ENCODE measurements at places on chromosomes 1 and 21. TPM values are rescaled to one million over a fixed set of nuclear protein-coding genes. Genes with fewer than 3 reads are reported as not detected.
A peak's percentile ranks its signal among the peaks of the same experiment; 100 is the strongest.

HPDL gene
- polyA plus RNA-seq = 2.3 TPM

CBS gene
- 40.1 TPM for polyA plus RNA-seq

FALEC gene
- 0.09 TPM for polyA plus RNA-seq

MRPL37 gene
- 49.9 TPM for polyA plus RNA-seq

CNIH3 gene
- polyA plus RNA-seq = 2.8 TPM

IL23R gene
- 0.03 TPM for polyA plus RNA-seq

SELL gene
- polyA plus RNA-seq = 3.6 TPM

TMEM82 gene
- polyA plus RNA-seq = not detected

OR14A16 gene
- not detected for polyA plus RNA-seq

TTC24 gene
- 0.12 TPM for polyA plus RNA-seq

GCSAML gene
- polyA plus RNA-seq = 0.06 TPM

SPATA21 gene
- polyA plus RNA-seq = 0.15 TPM

REG4 gene
- polyA plus RNA-seq = not detected

DNA sequence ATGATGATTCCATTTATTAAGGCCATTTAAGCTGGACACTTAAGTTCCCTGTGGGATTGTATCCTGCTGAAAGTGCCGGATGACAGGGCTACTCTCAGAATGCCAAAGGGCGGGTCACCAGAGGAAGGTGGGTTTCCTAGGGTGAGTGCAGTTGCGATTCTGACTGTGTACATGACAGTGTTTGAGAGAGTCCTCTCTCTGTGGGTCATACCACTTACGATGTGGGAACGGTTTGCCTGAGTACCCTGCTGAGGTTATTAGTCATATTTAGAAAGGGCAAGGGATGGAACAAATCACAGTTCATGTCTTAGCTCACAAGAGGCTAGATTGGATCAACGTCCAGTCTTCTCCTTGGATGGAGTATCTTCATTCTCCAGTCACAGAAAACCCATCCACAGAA is 461.9 kb downstream of the CAMTA1 start:
- no peak overlapping the region for H3K27ac ChIP-seq
- DNase-seq = no peak

GRCh38 chr1:93667642-93668041 is 14.0 kb downstream of the BCAR3 start:
- H3K4me1 ChIP-seq = peaks cover 29% of the 10 kb centered on the region
- DNase-seq = no peak
- no peaks in the 10 kb centered on the region for H3K27me3 ChIP-seq

GRCh38 chr1:21494196-21494595 is 15.0 kb upstream of the ALPL start:
- H3K4me3 ChIP-seq = no peak overlapping the region
- no peaks in the 10 kb centered on the region for H3K27me3 ChIP-seq
- H3K36me3 ChIP-seq = no peaks in the 10 kb centered on the region

GRCh38 chr21:42861848-42862400 is 17.4 kb downstream of the WDR4 start:
- H3K27me3 ChIP-seq = no peaks in the 10 kb centered on the region
- no peak overlapping the region for H3K4me3 ChIP-seq
- DNase-seq = no peak
- no peaks in the 10 kb centered on the region for H3K4me1 ChIP-seq
- H3K36me3 ChIP-seq = peaks cover 9% of the 10 kb centered on the region

GRCh38 chr1:4655674-4656532 is 1.5 kb downstream of the AJAP1 start:
- no peaks in the 10 kb centered on the region for H3K36me3 ChIP-seq
- H3K4me3 ChIP-seq = no peak overlapping the region
- H3K4me1 ChIP-seq = peaks cover 10% of the 10 kb centered on the region
- H3K27me3 ChIP-seq = peaks cover 64% of the 10 kb centered on the region
- DNase-seq = peak; percentile 61

GRCh38 chr21:36976882-36977651 is 10.6 kb upstream of the HLCS start:
- no peaks in the 10 kb centered on the region for H3K27me3 ChIP-seq
- peaks cover 15% of the 10 kb centered on the region for H3K4me1 ChIP-seq
- no peak overlapping the region for H3K4me3 ChIP-seq

DNA sequence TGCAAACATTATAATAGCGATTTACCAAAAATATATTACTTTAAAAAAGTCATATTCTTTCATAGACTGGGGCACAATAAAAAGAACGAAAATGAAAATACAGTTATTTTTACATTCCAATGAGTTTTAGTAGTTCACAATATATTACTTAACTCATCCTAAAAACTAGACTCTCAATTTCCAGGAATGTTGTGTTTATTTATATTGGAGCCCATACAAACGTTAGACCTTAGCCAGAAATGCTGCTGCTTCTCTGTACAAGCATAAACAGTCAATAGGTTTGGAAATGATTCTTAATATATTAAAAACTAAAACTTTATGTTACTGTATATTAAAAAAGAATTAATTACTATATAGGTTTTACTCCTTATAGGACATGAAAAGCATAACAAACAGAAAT is 302.3 kb downstream of the BRINP3 start:
- H3K27me3 ChIP-seq = no peaks in the 10 kb centered on the region
- no peak overlapping the region for H3K4me3 ChIP-seq
- no peaks in the 10 kb centered on the region for H3K4me1 ChIP-seq
- H3K36me3 ChIP-seq = no peaks in the 10 kb centered on the region
- no peak overlapping the region for H3K27ac ChIP-seq
- no peak for DNase-seq

DNA sequence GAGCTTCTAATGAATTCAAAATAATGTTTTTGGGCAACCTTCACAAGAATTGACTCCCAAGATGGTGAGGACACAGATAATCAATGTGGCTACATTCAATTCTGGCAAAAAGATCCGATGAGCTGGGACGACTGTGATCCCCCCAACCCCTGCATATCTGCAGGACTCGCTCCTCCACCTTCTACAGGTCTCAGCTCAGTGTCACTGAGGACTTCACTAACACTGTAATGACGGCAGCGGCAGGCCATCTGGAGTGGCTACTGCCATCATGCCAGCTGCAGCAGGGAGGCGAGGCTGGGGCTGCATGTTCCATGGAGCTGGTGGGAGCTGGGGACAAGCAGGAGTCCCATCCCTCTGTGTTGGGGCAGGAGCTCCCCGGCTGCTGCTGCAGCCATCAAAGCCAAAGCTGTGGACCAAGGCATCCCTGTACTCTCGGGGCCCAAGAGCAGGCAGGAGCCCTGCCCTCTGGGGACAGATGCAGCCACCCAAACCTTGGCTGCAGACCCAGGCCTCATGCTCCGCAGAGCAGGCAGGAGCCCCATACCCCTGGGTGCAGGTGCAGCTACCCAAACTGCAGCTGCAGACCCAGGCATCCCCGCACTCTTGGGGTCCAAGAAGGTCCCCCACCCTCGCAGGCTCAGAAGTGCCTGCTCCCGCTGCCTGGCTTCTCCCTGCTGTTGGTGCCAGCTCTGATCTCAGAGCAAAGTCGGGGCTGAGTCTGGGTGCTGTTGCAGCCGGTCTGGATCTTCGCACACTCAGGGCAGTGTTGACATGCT is 12.2 kb upstream of the DHRS3 start:
- no peak overlapping the region for H3K4me3 ChIP-seq
- H3K36me3 ChIP-seq = no peaks in the 10 kb centered on the region
- H3K27ac ChIP-seq = no peak overlapping the region
- no peak for DNase-seq

GRCh38 chr1:219566951-219567947 is 45.7 kb downstream of the ZC3H11B start:
- H3K4me1 ChIP-seq = peaks cover 44% of the 10 kb centered on the region
- H3K27me3 ChIP-seq = no peaks in the 10 kb centered on the region
- no peak overlapping the region for H3K4me3 ChIP-seq
- no peak overlapping the region for H3K27ac ChIP-seq
- peak; percentile 90 for DNase-seq

DNA sequence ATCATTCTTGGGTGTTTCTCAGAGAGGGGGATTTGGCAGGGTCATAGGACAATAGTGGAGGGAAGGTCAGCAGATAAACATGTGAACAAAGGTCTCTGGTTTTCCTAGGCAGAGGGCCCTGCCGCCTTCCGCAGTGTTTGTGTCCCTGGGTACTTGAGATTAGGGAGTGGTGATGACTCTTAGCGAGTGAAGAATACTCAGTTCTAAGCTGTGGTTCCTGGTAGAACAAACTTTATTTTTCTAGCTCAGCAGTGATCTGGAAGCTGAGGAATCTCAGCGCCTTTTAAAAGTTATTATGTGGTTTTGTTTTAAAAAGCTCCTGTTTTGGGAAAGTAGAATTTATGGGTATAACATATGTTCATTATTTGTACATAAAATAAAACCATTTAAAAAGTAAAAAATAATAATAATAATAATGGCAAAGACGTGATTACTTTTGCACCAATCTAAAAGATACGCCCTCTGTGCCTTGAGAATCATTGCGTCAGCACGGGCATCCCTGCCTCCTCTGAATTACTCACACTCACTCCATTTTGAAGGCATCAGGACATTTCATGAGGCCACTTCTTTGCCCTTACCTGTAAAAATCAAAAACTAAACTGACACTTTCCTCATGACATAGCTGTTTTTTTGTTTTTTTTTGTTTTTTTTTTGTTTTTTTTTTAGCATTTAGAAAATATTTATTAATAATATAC is 29.7 kb upstream of the TNFRSF1B start:
- H3K27me3 ChIP-seq = no peaks in the 10 kb centered on the region
- H3K4me1 ChIP-seq = no peaks in the 10 kb centered on the region
- H3K4me3 ChIP-seq = no peak overlapping the region
- no peak overlapping the region for H3K27ac ChIP-seq
- H3K36me3 ChIP-seq = no peaks in the 10 kb centered on the region

GRCh38 chr1:53619367-53620060 is 119.5 kb downstream of the GLIS1 start:
- peaks cover 2% of the 10 kb centered on the region for H3K27me3 ChIP-seq
- no peak overlapping the region for H3K27ac ChIP-seq
- H3K4me3 ChIP-seq = no peak overlapping the region
- H3K4me1 ChIP-seq = no peaks in the 10 kb centered on the region
- no peak for DNase-seq

GRCh38 chr1:27298632-27299384 is 23.2 kb upstream of the TMEM222 start:
- H3K4me1 ChIP-seq = peaks cover 4% of the 10 kb centered on the region
- peaks cover 19% of the 10 kb centered on the region for H3K36me3 ChIP-seq
- no peak overlapping the region for H3K4me3 ChIP-seq
- H3K27ac ChIP-seq = peak overlapping the region; percentile 35
- peak; percentile 38 for DNase-seq

- H3K27ac ChIP-seq = no peak overlapping the region
- H3K4me1 ChIP-seq = no peaks in the 10 kb centered on the region
- H3K4me3 ChIP-seq = no peak overlapping the region
- H3K27me3 ChIP-seq = no peaks in the 10 kb centered on the region
- no peaks in the 10 kb centered on the region for H3K36me3 ChIP-seq
- no peak for DNase-seq
These were observed 208.7 kb upstream of the FMN2 start for GRCh38 chr1:239882967-239883366.

DNA sequence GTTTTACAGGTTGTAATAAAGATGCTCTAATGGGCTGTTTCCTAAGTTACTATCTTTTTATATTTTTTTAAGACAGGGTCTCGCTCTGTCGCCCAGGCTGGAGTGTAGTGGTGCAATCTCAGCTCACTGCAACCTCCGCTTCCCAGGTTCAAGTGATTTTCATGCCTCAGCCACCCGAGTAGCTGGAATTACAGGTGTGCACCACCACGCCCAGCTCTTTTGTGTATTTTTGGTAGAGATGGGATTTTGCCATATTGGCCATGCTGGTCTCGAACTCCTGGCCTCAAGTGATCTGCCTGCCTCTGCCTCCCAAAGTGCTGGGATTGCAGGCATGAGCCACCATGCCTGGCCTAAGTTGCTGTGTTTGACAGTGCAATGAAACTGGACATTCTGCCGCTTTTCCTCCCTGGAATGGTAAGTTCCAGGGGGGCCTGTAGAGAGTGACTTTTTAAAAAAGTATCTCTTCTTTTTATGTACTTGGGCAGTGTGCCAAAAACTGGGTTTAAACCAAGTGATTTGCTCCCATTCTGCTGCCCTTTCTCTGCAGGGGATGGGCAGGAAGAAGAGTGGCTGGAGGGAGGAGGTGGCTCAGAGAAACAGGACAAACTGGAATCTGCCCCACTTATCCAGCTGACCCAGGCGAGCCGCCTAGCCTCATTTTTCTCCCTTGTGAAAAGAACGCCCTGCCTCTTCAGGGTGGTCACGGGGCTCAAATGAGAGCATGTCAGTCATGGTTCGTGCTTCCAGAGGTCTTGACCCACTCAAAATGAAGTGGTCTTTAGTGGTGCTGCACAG is 2.3 kb downstream of the SLC37A1 start:
- H3K36me3 ChIP-seq = peaks cover 6% of the 10 kb centered on the region
- peak; percentile 74 for DNase-seq
- no peak overlapping the region for H3K27ac ChIP-seq
- H3K4me3 ChIP-seq = no peak overlapping the region

DNA sequence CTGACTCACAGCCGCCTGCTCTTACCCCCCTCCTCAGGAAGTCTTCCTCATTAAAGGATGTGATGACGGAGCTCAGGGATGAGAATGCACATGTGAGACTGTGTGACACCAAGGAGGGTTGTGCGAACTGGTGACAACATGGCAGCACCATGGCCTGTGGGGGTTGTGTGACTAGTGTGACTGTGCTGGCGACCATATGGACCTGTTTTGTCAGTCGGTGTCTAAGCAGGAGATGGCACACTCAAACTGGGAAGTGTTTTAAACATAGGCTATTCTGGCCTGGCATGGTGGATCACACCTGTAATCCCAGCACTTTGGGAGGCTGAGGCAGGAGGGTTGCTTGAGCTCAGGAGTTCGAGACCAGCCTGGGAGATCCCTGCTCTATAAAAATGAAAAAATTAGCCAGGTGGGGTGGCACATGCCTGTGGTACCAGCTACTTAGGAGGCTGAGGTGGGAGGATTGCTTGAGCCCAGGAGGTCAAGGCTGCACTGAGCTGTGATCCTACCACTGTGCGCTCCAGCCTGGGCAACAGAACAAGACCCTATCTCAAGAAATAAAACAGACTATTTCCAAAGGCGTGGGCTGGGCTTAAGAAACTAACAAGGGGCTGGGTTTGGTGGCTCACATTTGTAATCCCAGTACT is 7.4 kb downstream of the TRNP1 start:
- H3K4me3 ChIP-seq = no peak overlapping the region
- H3K27me3 ChIP-seq = peaks cover 9% of the 10 kb centered on the region
- H3K27ac ChIP-seq = no peak overlapping the region

DNA sequence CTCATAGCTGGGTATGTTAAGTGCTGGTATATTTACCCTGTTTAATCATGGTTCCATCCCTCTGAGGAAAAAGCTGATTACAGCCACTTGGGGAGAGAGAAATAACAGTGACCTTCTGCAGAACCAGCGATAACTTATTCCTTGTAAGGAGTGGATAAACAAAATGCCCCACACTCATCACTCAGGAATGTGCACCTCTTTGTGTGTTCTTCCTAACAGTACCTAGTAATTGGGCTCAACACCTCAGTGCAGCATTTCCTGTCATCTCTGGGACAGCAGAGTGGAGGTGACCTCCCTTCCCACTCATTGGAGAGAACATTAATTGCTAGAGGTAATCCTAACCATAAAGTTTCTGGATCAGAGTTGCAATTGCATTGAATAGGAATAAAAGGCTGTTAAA is 112.5 kb upstream of the F3 start:
- no peaks in the 10 kb centered on the region for H3K36me3 ChIP-seq
- H3K4me1 ChIP-seq = no peaks in the 10 kb centered on the region
- DNase-seq = no peak
- no peak overlapping the region for H3K4me3 ChIP-seq
